Right cardiac atrium (tissue), 5 donors: ENCODE measurements at places on chromosomes 12 and 14. TPM values are rescaled to one million over a fixed set of nuclear protein-coding genes. Genes with fewer than 3 reads are reported as not detected.

GRCh38 chr12:16828891-16829290, 222.9 kb upstream of the LMO3 start:
- no peak for DNase-seq

GRCh38 chr12:46770501-46771183, 55.2 kb downstream of the SLC38A4 start:
- DNase-seq = no peak

DEPDC4 gene
- total RNA-seq = 0.74 TPM

TDRD9 gene
- total RNA-seq = 16.9 TPM

NRL gene
- 0.79 TPM for total RNA-seq
